Motor neuron (in vitro differentiated cells): ENCODE measurements at places on chromosomes 2 and 18.
A peak's percentile ranks its signal among the peaks of the same experiment; 100 is the strongest.

DNA sequence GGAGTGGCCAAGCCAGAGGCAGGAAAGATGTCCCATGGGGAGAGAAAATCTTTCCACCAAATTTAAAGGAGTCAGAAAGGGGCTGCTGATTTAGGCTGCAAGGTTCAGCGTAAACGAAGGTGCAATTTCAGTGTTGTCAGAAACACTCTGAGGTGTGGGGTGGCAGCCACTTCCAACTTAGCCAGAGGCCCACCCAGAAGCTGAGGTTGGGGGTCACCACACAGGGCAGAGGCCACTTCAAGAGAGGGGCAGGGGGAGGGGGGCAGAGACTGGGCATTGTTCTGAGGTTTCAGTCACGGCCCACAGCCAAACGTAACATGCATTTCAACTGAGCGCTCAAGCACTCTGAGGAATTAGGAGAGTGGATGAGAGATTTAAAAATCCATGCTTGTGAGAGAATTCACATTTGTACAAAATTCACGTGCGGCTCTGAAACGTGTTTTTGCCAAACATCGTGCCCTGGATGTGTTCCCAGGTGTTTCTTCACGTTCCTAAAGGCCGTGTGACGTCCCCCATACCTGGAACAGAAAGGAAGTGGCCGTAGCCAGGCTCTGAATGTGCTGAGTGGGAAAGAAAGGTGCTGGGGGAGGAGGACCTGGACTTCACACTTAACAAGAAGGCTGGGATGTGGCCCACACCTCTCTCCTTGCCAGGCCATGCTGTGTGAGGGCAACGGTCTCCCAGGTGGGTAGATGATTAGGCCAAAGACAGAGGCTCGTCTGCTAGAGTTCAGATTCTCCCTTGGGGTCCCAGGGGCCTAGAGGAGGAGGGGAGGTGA lies 19.5 kb upstream of the BOK start:
- no peak for ATAC-seq

DNA sequence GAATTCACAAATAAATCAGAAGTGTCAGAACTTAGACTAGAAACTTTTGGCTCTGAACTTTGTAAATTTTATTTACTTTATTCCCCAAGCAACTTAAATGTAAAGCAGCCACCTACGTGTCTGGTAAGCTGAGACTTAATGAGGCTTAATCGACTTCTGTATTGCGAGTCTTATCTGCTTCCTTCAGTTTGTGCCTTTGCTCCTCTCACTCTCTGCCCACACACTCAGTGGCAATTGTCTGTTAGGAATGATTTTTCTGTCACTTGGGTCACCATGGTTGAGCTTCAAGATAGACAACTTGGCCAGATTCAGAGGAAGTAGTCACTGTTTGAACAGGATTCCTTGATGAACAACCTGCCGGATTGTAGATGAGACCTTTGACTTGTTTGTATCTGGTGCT lies 691.4 kb upstream of the FSHR start:
- no peak for ATAC-seq

- no peak for ATAC-seq
These were observed 372.7 kb upstream of the SOX11 start for GRCh38 chr2:5319493-5319892.

GRCh38 chr2:197360744-197361156 lies 50.2 kb upstream of the ANKRD44 start:
- no peak for ATAC-seq

- ATAC-seq, result peak; percentile 33
These were observed 106.6 kb upstream of the STON1 start for GRCh38 chr2:48423376-48423775.

GRCh38 chr18:12631831-12632477 lies 26.0 kb downstream of the SPIRE1 start:
- ATAC-seq, result no peak

DNA sequence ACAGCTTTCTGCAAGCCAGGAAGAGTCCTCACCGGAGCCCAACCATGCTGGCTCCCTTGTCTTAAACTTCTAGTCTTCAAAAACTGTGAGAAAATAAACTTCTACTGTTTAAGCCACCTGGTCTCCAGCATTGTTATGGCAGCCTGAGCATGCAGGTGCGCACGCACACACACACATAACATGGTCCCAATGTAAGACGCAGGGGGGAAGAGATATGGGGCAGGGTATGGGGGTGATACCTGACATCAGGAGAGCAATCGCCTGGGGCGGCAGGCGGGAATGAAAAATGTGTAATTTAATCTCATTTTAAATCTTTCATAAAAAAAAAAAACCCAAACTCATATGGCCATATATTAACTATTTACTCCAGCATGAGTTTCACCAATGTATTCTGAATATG lies 18.0 kb downstream of the HJURP start:
- ATAC-seq, result no peak

GRCh38 chr2:71600555-71600954 lies 147.2 kb downstream of the DYSF start:
- no peak for ATAC-seq

DNA sequence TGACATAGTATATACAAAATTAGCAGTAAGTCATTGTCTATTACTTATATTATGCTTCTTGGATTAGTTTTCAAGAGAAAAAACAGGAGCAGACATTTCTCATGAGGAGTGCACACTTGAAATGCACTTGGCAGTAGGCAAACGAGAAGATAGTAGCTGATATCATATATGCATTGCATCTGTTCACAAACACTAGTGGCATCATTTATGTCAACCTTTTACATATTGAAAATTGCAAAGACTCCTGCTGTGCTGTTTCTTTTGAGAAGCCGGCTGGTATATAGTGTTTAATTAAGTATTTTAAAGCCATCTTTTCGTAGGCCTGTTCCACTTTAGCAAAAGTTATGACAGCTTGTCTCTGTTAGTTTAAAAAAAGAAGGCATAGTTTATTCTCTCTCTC lies 58.4 kb upstream of the SLC8A1 start:
- ATAC-seq, result no peak

- no peak for ATAC-seq
These were observed 96.9 kb downstream of the PHLPP1 start for GRCh38 chr18:62812242-62812641.

DNA sequence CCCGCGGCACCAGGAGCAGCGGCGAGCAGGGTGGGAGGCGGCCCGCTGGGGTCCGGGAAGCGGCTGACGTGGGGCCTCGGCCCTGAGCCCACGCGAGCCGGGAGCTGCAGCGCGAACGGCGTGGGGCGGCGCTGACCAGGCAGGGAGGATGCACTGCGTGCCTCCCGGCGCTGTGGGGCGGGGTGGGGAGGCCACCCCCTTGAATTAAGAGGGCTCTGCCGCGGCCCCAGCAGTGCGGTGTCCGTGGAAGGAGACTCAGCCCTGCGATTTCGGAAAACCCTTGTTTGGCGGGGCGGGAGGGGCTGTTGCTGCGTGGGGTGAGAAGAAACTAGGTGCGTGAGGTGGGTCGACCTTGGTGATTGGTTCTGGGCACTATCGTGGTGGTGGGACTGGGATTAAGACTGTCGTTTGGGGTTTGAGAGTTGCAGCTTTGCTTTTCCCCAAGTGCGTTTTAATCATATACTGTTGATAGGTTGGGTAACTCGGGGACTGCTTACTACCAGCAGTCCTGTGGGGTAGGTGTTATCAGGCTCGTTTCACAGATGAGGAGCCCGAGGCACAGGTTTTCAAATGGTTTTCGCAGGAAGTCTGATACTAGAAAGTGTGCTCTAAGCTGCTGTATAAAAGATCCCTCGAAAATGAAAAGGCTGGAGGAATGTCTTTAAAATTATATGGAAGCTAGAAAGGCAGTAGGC lies 722 bp downstream of the ACSL3 start:
- ATAC-seq, result no peak

DNA sequence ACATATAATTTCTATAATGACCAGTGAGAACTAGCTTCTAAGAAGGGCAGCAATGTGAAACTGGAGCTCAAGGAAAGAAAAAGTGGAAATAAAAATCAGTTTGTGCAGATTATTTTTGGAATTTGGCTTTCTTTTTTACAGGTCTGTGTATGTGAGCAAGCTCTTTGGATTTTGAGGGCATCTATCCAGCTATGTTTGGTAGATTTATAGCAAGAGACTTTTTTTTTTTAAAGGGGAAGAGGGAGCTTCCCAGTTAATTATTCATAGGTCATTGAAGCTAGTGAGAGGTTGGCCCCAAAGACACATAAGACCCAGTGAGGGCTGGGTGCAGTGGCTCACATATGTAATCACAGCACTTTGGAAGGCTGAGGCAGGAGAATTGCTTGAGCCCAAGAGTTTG lies 24.0 kb upstream of the COLEC12 start:
- no peak for ATAC-seq

GRCh38 chr2:118016911-118017310 lies 3.0 kb upstream of the CCDC93 start:
- ATAC-seq, result no peak

- no peak for ATAC-seq
These were observed 107.2 kb upstream of the UBE2E3 start for GRCh38 chr2:180873219-180873618.

- no peak for ATAC-seq
These were observed 7.5 kb downstream of the CATIP start for GRCh38 chr2:218364196-218364595.

- no peak for ATAC-seq
These were observed 53.8 kb downstream of the EFEMP1 start for GRCh38 chr2:55869637-55870325.

DNA sequence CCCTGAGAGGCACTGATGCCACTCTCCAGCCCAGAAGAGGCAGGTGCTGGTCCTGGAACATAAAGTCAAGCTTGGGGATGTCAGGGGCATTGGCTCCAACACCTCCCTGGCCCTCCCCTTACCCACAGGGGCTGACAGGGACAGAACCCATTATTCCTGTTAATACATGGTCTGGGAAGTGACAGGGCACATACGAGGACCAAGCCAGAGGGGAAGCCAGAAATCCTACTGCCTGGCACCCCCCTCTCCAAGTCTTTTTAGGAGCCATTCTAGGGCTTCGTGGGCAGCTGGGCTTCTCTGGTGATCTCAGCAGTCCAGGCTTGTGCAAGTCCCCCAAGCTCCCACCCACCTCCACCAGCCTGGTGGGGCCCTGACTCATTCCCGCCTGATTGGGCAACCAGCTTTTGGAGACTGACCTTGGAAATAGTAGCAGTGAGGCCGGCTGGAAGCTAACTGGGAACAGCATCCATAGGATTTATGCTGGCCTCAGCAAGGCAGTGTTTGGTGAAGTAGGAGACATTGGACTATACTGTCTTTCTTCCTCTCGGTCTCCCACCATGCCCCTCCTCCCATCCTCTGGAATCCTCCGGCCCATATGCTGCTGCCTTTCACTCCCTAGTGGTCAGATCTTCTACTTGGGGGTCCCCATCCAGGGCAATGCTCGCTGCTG lies 86.4 kb upstream of the HK2 start:
- ATAC-seq, result no peak

DNA sequence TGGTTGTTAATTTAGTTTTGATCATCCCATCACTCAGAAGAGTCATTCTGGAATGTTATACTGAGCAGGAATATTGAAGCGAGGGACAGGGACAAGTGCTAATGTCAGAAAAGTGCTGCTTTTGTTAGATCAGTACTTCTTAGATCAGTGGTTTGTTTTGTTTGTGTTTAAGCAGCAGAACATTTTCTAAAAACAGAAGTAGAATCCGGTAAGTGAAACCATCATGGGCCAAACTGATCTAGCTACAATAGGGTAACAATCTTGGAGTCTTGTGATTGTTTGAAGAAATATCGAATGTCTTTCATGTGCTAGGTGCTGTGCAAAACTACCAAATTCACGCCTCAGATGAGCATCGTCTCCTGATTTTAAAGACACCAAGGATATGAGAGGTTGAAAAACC lies 45.1 kb upstream of the SEC11C start:
- no peak for ATAC-seq

DNA sequence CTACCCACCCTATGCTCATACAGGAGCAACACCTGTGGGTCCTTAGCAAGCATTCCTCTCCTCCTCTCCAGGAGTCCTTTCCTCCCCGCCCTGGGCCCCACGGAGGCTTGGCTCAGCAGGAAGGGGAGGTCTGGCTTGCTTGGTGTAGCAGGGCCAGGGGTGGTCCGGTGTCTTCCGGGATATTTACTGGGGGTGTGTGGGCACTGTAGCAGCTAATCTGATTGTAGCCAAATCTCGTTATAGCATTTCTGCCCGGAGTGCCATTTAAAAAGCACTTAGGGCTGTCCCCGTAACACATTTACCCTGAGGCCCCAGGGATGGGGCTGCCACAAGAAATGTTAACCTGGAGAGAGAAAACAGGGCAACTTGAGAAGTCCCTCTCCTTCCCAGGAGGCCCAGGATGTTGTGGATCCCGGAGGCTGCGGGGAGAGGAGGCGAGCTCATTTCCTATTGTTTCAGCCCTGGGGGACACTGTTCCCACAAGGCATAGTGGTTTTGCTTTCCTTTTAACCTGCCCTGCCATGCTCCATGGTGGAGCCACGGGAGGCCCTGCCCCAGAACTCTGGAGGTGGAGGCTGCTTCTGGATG lies 134.5 kb downstream of the CLIP4 start:
- ATAC-seq, result no peak

DNA sequence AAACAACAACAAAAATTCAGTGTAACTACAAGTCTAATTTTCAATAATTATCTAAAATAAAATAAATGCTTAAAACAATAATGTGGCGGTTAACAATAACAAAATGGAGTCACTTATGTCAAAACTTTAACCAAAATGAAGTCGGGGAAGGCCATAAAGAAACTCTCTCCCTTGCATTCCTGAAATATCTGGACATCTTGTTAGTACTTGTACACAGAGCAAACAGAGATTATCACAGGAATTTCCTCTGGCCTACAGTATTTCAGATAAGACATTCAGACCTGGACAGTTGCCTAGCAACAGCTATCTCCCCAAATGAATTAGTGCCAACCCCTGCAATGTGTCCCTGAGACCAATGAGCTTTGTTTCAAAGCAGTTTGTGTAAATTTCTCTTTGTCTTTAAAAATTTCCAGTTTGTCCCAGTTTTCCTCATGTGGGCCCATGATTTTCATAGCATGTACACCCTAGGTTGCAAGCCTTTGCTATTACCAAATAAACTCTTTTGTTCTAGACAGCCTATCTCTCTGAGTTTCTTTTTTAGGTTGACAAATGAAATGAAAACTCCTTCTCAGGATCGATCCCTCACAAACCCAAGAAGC lies 68.6 kb downstream of the EXOC6B start:
- peak; percentile 38 for ATAC-seq

GRCh38 chr2:217440000-217440399 lies 562.8 kb downstream of the TNS1 start:
- ATAC-seq, result no peak

GRCh38 chr18:67456711-67457110 lies 59.8 kb downstream of the DSEL start:
- ATAC-seq, result no peak

- ATAC-seq, result no peak
These were observed 17.7 kb downstream of the SH3BP4 start for GRCh38 chr2:234969306-234970098.

DNA sequence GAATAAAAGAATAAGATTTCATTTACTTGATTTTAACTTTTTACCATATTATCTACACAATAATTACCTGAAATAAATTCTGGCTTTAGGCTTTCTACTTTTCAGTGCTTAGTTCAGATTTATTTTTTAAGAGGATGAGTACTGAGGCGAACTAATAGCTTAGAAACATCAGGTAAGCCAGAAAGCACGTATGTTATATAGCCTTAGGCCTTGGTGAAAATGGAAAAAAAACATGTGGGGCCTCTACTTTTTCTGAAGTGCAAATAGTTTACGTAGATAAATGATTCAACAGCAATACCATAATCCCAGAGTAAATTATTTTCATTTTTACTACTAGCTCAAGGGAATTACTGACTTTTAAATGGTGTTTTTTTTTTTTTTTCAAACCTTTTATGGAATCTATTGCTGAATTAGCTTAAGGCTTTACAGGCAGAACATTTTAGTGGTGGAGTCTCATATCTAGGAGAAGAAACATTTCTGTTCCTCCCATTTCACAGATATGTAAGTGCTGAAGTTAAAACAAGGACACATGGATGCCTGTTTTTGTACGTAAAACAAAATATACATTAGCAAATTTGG lies 6.2 kb downstream of the CPS1 start:
- ATAC-seq, result no peak

- ATAC-seq, result no peak
These were observed 5.0 kb upstream of the MYO5B start for GRCh38 chr18:50199921-50200320.
